ENCODE measurements at places on chromosomes 5 and 9. TPM values are rescaled to one million over a fixed set of nuclear protein-coding genes. Genes with fewer than 3 reads are reported as not detected.
A peak's percentile ranks its signal among the peaks of the same experiment; 100 is the strongest.

DNA sequence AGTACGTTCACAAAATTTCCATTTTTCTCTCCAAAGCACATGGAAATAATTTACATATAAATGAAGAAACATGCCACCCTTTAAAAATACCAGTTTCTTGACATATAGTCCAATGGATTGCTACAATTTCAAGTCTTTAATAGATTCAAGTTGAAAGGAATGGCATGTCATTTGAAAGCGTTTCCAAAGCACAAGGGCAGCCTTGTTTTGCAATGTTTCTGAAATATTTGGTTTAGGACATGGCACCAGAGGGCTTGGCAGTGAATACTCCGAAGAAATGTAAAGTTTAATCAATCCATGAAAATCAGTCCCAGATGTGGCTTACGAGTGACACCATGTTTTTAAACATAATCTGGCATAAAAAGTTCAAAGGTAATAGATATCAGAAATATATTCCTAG, 333.7 kb downstream of the PDE4D start:
- DNase-seq, result no peak

Gene NPR3
- 0.12 TPM for total RNA-seq

- no peak for DNase-seq
Observed at GRCh38 chr5:173825215-173825865, 62.8 kb upstream of the CPEB4 start.

GRCh38 chr5:80933036-80933435, 27.1 kb upstream of the RASGRF2 start:
- DNase-seq, result no peak

GRCh38 chr5:126594748-126595485, at the start of gene ALDH7A1:
TSS of gene ALDH7A1 (minus strand) at chr5:126595219. CDS start at chr5:126595198, 21 bp downstream.
- DNase-seq, result peak; percentile 57

Gene CDO1
- total RNA-seq, result 0.67 TPM

GRCh38 chr5:103454770-103455169, 107.8 kb downstream of the NUDT12 start:
- no peak for DNase-seq

Gene TARS1
- total RNA-seq, result 260 TPM

GRCh38 chr9:121336665-121337064, 33.4 kb downstream of the STOM start:
- no peak for DNase-seq

DNA sequence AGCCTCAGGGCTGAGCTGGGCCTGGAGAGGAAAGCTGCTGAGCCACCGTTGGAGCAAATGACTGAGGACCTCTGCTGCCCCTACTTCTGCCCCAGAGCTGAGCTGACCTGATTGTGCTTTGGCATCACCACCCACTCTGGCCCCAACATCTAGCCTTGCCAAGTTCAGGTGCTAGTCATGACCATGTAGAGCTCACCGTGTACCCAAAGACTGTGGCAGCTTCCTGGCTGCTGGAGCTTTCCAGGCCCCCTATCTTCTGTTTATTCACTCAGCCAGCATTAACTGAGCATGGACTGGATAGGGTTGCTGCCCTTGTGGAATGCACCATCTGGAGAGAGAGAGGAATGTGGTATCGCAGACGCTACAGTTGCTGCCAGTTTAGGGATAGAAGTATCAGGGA, 49.1 kb downstream of the JADE2 start:
- no peak for DNase-seq
